ENCODE measurements at places on chromosomes 6 and 20.

DNA sequence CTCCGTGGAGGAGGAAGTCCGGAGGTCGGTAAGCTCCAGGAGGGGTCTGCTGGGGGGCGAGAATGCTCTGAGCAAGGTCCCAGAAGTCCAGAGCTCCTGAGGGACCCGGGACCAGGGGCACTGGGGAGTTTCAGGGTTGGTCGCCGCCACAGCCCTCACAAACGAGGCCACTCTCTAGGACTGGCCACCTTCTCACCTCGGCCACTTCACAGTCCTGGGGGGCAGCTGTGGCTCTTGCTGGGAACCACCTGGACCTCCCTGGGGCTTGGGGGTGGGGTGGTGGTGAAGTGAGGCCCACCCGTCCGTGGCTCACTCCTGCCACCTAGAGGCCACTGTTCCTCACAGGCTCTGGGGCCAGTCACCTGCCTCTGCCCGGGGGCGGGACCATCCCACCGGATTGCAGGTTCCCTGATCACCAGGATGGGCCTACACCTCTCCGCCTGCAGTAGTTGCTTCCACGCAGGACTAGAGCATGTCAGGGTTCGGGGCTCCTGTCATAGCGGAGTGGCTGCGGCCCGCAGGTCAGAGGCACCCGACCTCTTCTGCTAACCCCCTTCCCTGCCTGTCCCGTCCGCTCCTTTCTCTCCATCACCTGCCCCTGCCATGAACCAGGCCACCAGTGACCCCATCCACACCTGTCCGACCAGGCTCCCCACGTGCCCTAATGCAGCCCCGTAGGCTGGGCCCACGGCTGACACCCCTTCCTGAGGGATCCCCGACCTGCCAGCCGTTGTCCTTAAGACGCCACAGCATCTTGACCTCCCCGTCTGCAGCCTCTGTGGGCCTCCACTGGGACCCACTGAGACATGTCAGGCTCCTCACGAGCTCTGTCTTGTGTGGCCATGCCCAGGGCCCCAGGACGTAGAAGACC is 5.1 kb upstream of the TCEA2 start:
- DNase-seq = no peak

GRCh38 chr6:45709781-45710220 is 305.9 kb downstream of the CLIC5 start:
- no peak for DNase-seq

- DNase-seq = peak; percentile 61
Measured at GRCh38 chr6:87436435-87436834, 28.7 kb downstream of the CFAP206 start.

DNA sequence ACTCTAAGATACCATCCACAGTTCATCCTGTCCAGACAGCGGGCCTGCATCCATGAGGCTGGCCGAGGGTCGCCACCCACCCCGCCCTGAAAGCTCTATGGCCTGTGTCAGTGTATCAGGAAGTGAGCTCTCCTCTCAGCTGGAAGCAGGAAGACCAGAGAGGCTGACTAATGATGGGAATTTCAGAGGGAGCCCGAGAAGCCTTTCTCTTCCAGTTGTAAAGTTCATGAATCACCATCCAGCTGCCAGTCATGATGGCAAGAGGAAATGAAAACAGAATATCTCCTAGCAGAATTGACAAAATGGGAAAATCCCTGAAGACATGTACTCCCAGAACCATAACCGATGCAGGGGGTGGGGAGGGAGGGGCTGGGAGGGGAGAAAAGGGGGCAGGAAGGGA is 109.6 kb upstream of the RPS6KA2 start:
- no peak for DNase-seq

GRCh38 chr6:37819802-37820717 is 533 bp downstream of the ZFAND3 start:
- DNase-seq = no peak

GRCh38 chr6:3205913-3206312 is 21.5 kb downstream of the TUBB2B start:
- DNase-seq = no peak

DNA sequence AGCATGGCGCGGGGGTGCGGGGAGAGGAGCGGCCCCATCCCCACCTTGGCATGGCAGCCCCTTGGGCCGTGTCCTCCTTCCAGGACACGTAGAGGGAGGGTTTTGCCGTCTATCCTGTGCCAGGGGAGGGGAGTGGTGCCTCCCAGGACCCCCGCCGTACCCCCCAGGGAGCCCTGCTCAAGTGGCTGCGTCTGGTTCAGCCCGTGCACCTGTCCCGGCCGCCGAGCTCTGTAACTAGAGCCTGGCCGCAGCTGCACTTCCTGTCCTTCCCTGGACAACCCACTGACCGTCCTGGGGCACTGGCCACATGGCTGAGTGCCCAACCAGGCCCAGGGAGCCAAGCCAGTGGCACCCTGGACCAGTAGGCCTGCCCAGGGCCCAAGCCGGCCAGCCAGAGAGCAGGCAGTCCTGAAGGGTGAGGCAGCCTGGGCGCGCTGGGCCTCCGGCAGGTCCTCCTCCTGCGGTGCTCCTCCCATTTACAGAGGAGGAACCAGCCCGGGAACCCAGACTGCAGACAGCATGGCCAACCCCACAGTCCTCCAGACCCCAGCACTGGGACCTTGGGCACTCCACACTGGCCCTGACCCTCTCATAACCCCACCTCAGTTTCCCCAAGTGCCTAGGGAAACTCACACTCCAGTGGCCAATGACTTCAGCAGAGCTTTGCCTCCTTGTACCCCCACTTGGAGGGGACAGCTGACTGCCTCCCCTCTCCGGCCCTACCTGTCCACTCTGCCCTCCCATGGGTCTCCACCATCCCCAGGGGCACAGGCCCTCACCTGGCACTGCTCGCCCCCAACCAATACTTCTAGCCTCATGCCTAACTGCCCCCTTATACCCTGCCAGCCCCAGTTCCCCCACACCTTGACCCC is 8.7 kb downstream of the LAMA5 start:
- DNase-seq = no peak

DNA sequence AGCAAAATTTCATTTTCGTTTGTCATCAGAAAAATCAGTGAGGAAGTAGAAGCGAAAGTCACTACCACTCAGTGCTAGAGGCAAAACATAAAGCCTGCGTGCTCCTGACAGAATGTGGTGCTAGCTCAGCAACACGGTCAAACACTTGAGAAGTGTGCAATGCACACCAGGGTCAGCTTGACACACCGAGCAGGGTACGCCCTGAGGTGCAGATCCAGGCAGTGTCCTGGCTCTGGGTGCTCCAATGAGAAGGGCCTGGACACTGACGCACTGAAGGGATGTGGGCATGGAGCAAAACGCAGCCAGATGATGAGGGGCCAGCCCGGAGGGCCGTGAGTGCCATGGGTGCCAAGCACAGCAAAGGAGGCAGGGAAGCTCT is 5.9 kb downstream of the RNASET2 start:
- DNase-seq = no peak

DNA sequence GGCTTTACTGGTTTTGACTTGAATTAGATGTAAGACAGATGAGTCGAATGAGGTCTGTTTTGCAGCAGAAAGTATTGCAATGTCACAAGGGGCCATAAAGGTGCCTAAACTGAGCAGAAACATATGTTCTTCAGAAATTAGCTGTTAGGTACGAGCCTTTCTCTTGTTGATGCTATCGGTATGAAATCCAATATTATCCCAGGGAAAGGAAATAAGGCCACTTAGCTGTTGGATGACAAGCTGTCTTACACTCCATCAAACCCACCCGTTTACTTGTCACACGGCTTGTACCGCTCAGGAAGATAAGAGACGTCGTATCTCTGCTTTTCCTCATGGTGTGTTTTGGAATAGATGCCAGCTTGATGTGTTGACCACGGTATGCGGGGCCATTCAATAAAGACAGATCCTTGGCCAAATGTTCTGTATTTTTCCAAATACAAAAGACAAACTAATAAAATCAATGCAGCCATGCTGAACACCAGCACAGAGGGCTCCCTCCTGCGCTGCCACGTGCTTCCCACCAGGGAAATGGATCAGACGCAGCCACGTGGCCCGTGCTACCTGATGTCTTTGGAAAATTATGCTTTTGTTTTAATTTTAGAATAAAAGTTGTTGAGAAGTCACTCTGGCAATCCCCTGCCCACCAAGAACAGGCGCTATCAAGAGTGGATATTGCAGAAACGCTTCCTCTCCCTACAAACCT is 255.9 kb upstream of the SULF2 start:
- no peak for DNase-seq

DNA sequence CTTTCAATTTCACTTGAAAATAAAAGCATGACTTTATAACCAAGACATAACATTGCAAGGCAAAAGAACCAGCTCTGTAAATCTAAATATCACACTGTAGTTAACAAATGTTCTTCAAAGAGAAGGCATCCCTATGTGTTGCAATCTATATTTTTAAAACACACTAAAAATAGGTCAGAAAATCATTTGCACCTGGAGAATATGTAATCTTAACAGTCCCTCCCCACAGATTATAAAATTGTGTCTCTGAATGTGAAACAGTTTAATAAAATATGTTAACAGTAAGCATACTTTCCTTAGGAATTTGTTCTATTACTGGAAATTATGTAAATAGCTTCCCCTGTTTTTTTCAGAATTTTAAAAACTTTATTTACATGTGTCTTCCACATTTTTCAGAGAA is 351.9 kb downstream of the COL12A1 start:
- DNase-seq = no peak

DNA sequence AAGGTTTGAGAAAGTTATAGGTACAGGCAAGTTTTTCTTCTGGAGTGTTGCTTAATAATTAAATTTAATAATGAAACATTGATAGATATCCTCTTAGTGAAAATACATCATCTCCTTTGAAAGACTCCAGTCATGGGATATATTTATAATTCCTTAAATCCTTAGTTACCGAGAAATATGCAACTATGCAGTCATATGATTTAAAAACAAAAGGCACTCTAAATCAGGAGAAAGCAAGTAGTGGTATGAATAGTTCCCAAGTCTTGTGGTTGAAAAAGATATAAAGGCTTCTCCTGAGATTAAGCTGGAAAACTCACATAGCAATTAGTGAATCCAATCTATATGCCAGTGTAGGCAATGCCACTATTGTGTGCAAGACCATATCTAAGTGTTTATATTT is 475.4 kb downstream of the EYS start:
- no peak for DNase-seq

GRCh38 chr6:31920811-31921210 is 6.7 kb upstream of the C2 start:
- no peak for DNase-seq

DNA sequence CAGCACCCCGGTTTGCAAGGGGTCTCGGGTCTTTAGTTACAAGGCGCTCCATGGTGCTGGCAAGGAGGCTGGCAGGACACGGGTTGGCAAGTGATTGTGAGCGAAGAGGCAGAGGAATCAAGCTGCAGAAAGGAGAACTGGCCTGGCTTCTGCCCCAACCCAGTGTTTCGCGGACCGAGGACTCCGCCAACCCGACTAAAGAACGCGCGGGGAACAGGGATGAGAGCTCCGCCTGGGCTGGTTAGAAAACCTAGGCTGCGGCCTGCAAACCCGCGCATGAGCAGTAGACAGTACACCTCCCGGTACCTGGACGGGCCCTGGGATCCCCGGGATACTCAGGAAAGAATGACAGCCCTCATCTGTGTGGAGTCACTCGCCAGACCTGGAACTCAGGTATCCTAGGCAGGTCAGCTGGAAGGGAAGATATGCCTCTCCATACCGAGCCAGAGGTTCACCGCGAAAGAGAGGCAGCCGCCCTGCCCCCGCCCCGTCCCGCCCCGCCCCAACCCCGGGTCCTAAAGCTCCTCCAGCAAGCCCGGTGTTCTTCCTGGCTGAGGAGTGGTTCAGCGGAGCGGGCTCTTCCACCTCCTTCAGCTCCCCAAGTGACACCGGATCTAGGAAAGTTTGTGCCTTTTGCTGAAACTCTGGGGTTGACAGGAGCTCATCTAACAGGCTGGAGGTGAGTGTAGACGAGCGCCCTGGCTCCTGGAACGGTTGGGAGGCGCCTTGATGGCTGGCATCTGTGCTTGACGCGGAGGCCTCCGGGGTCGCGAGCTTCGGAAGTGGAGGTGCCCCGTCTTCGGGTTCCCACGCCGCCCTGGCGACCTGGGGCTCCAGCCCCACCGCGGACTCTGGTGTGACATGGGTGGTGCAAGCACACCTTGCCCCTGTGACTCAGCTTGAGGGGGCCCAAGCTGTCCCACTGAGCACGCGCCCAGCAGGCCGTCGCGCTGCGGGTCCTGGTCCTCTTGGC is 1847.3 kb upstream of the DEFB115 start:
- no peak for DNase-seq

GRCh38 chr6:21666201-21666691 is 72.7 kb downstream of the SOX4 start:
- no peak for DNase-seq

DNA sequence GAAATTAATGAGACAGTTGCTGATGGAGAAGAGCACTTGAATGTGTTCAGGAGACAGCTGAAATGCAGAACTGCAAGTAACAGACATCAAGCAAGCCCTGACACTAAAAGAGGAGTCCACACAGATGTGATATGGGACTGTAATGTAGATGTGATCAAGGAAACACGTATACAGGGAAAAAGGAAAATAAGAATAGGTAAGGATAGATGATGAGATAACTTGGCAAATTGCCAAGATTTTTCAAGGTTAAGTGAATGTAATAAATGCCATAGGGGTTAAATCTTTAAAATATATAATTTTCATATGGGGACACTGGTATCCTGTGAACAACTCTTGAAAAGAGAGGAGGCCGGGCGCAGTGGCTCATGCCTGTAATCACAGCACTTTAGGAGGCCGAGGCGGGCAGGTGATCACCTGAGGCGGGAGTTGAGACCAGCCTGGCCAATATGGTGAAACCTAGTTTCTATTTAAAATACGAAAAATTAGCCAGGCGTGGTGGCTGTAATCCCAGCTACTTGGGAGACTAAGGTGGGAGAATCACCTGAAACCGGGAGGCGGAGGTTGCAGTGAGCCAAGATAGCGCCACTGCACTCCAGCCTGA is 7.2 kb upstream of the SNX14 start:
- no peak for DNase-seq

- no peak for DNase-seq
Measured at GRCh38 chr20:50418890-50419642, 91.1 kb upstream of the PTPN1 start.

- no peak for DNase-seq
Measured at GRCh38 chr6:159416891-159417560, 247.8 kb downstream of the FNDC1 start.

DNA sequence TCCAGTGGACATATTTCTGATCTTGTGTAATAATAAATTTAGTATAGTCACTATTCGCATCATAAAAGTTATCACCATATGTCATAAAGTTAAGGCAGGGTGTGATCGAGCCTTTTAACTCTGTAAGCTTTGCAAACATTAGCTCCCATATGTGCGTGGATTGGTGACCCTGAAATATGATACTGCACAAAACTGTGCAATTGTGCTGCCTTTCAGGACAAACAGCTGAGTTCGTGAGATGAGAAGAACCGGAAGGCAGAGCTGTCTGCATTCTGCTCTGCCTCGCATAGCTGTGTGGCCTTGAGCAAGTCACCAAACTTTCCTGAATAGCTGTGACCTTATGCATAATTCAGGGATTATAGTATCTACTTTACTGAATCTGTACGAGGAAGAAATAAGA is 3.2 kb upstream of the PLEKHG1 start:
- DNase-seq = no peak

- no peak for DNase-seq
Measured at GRCh38 chr6:119079283-119079809, 882 bp upstream of the FAM184A start.
